Activated CD4-positive, alpha-beta T cell treated with anti-CD3 and anti-CD28 coated beads, Interleukin-2, amount 50 U/mL, for 24 hours (primary cell): ENCODE measurements at places on chromosomes 6 and 20.

DNA sequence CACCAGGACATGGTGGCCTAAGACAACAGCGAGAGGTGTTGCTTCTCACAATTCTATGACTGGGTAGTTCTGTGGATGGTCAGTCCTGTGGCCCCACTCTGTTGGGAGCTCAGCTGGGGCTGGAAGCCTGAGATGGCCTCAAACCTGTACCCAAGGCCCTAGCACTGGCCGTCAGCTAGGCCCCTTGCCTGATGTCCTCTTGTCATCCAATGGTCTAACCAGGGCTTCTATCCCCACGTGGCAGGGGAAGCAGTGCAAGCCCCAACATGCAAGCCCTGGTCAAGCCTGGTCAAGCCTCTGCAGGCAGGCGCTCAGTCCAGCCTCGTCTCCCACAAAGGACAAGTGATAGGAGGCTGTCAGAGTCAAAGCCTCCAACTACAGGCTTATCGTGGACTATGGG lies 196.5 kb upstream of the CST7 start:
- no peak for DNase-seq

DNA sequence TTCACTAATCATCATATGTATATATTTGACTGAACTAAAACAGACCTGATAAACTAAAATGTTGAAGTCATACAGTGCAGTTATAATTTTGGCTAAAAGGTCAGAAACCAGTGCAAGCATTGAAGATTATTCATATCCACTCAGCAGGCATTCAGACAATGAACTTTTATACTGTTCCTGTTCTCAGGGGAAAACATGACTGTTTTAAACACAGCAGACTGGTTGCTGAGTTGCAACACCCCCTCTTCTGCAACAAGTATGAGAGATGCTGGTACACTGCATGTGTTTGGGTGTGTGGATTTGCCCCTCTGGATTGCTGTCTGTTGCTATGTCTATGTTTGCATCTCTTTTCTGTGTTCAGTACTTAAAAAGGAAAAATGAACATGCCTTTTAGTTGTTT lies 206.8 kb downstream of the EYA4 start:
- DNase-seq, result no peak

DNA sequence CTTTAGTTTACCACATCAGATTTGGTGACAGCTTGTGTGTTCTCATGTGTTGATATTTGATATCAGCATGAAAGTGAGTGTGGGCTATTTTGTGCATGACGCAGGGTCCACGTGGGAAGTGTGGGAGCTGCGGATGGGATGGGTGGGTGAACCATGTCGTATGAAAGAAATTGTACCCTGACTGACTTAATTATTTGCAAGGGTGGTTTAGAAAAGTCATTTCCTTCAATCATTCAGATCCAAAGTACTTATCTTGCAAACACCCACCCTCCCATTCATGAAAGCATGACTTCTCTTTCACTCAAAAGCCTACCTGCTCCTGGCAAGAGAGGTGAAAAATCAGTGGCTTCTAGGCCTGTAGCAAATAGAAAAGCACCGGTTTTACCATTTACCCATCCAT lies 91.8 kb upstream of the BACH2 start:
- no peak for DNase-seq

DNA sequence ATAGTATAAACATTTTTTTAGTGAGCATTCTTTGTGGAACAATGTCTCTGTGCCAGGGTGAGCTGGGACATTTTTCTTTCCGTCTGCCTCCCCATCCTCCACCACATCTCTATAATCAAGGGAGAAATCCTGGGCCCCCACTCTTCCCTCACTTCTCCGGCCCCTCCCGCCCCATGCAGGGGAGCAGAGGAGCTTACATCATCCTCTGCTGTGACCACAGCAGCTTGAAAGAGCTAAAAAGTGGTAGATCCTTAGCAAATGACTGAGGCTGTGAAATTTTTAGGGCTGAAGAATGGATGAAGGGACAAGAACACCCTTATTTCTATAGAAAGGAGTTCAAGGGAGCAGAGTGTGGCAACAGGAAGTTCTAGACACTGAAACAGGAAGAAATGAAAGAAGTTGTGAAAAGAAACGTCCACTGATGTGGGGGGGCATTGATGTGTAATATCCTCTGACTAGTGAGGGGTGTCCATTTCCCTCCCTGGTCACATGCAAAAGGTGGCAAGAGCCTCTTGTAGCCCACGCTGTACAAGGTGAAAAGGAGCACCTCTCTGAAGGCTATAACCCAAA lies 380.3 kb upstream of the JARID2 start:
- DNase-seq, result no peak

DNA sequence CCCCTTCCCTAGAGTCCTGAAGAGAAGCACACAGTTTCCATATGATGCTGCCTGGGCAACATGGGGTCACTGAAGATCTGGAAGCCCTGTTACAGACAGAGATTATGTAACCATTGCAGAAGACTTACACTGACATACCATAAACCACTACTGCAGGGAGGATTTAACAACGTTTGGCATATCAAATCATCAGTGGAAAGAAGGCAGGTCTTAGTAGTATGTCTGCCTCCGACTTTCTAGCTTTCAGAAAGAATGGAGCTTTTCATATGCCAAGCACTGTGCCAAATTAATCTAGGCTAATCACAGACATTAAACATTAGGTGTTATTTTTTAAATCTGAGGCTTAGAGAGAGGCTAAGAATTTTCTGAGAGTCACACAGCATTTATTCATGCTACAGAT lies 144.3 kb downstream of the ADGRB3 start:
- DNase-seq, result no peak

DNA sequence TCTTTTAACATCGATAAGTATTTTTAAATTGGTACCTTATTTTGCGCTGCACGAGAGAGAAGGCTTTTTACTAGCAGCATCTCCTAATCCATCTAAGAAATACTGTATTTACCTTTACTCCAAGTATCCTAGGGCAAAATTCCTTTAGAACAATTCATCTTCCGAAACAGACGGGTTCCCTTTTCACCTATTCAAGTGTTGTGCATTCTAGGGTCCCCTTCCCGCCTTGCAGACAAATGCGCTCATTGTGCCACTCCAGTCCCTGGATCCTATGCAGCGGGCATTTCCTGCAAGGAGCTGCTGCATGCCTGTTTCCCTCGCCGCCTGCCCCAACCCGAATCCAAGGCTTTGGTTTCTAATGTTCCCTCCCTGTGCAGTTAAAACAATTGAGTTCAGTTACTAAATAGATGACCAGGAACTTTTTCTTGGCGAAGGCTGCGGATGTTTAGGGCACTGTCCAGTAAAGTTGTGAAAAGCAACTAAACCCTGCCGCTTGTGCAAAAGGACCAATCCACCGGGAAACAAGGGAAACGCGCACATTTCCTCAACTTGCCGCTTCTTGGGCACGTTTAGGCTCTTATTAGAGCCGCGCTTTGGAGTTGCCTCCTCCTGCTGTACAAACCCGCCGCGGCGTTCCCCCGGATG lies 556 bp upstream of the SCAF8 start:
- DNase-seq, result peak; percentile 2

DNA sequence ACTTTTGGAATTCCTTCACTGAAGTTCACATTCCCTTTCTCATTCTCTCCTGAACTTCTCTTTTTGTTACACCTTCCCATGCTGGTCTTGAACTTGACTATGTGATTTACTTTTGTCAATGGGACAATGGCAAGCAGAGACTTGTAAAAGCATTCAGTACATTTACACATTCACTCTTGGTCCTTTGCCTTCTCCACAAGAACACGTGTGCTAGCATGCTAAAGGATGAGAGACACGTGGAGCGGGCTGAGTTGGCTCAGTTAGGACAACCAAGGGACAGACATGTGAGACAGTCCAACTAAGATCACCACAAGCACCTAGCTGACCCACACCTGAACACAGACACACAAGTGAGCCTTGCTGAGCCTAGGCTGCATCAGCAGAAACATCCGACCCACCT lies 91.3 kb upstream of the PAK5 start:
- no peak for DNase-seq

GRCh38 chr6:6492675-6493074 lies 95.8 kb upstream of the LY86 start:
- DNase-seq, result no peak

GRCh38 chr6:82030301-82030700 lies 217.2 kb downstream of the IBTK start:
- DNase-seq, result no peak

DNA sequence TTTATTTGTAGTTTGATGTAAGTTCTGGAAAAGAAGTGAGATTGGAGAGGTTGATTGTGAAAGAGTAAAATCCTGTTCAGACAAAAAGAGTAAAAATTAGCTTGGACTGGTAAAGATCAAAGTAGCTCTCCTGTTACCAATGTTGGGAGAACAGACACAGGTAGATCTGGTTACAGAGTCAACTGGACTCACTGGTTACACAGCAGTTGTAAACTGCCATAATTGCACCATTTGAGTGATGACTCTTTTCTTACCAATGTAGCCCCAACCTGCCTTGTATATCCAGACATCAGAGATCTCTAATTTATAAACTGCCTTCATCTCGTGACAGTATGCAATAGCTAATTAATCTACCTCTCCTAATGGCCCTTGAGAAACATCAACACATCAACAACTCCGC lies 165.6 kb upstream of the PRSS16 start:
- DNase-seq, result no peak

- DNase-seq, result no peak
These were observed 464.7 kb upstream of the SLC35B3 start for GRCh38 chr6:8900056-8900455.

- DNase-seq, result no peak
These were observed 86.8 kb upstream of the AFDN start for GRCh38 chr6:167739721-167740475.

- DNase-seq, result no peak
These were observed 764 bp downstream of the DNTTIP1 start for GRCh38 chr20:45792317-45793118.

GRCh38 chr6:41939848-41940758 lies 1.5 kb downstream of the CCND3 start:
- no peak for DNase-seq

GRCh38 chr6:18680842-18681241 lies 293.7 kb downstream of the RNF144B start:
- no peak for DNase-seq

DNA sequence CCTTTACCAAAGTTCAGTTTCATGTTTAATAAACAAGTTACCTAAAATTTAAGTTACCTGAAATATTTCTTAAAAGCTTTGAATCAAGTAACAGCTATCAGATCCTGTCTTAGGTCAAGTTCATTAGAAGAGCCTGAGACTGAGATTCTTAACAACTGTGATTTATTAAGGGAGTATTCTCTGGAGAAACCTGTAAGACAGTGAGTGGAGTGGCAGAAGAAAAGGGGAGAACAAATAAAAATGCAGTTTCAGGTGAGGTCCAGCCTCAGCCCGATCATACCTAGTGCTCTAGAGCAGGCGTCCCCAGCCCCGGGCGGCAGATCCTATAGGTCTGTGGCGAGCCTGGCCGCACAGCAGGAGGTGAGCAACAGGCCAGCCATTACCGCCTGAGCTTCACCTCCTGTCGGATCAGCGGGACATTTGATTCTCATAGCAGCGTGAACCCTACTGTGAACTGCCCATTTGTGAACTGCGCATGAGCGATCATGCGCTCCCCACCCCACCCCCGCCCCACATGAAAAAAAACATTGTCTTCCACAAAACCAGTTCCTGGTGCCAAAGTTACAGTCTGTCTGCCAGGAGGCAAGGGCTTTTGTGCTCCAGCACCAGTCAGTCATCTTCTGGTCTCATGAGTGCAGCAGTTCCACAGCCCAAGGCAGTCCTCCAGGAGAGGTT lies 59.2 kb upstream of the ADGRB3 start:
- no peak for DNase-seq

DNA sequence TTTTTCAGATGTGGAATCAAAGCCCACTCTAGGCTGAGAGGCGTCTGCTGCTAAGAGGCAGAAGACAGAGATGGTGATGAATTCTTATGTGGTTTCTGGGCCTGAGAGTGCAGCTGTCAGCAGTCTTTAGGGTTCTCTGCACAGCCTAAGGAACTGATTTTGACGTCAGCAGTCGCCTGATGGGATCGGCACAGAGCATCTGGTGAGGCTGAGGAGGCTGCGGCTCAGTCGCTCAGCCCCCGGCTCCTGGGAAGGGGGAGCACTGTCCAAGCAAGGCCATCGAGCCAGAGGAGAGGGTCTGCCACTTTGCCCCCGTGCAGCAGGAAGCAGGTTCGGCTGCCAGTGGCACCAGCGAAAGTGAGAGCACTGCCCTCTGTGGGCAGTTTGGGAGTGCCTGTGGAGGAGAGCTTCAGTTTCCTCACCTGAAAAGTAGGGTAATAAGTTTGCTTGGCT lies 92.5 kb downstream of the TCP11 start:
- no peak for DNase-seq

GRCh38 chr6:41975276-41975675 lies 33.7 kb upstream of the CCND3 start:
- no peak for DNase-seq

DNA sequence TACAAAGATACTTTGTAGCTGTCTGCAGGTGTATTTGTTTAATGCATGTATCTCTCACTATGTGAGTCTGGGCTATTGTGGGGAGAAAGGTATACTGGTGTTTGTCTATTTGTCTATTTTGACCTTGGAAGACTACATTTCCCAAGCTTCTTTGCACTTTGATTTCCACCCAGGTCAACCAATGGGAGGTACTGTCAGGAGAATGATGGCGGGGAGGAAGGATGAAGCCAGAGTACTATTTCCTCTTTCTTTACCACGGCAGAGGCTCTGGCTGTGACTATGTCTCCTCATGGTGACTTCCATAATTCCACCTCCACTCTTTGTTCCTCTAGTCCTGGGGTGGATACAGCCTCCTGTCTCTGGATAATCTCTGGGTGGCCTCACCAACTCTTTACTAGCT lies 23.1 kb downstream of the LBP start:
- DNase-seq, result no peak

DNA sequence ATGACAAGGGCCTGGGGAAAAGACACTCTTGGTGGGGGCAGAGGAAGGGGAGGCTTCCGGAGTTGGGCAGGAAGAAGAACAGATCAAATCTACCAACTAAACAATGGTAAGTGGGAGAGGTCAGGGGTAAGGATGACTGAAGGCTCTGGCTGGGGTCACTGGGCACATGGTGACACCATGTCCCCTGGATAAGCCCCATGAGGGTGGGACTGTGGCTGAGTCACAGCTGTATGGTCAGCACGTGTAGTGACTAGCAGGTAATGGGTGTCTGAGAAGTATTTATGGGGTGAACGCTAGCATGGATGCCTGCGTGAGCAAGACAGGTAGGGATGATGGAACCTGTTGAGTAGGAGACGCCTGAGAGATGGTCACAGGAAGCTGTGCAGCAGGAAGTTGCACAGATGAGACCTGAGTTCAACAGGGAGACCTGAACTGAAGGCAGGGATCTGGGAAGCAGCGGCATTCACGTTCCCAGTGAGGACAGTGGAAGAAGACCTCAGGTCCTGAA lies 64.5 kb upstream of the SNX9 start:
- DNase-seq, result no peak

GRCh38 chr20:6735942-6736845 lies 31.3 kb upstream of the BMP2 start:
- DNase-seq, result no peak
